ENCODE measurements at places on chromosomes 5 and 9. TPM values are rescaled to one million over a fixed set of nuclear protein-coding genes. Genes with fewer than 3 reads are reported as not detected.

Gene SPATA31E1
- not detected for total RNA-seq

Gene PCDHB7
- not detected for total RNA-seq

Gene AGPAT2
- 22.5 TPM for total RNA-seq

Gene PCSK1
- not detected for total RNA-seq

Gene TEX48
- not detected for total RNA-seq

Gene ATP10B
- total RNA-seq = not detected

DNA sequence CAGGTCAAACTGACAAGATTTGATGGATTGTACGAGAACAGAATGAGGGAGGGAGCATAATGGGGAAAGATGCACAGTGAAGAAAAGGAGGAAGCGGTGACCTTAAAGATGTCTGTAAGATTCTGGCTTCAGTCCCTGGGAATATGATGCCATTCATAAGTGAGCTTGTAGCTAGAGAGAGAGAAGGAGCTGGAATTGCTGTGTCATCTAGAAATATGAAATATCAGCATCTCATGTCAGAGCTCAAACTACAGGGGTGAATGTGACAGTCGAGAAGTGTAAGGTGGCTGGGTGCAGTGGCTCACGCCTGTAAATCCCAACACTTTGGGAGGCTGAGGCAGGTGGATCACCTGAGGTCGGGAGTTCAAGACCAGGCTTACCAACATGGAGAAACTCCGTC lies 24.0 kb upstream of the WHRN start:
- H3K4me3 ChIP-seq = no peak overlapping the region
- H3K27me3 ChIP-seq = no peaks in the 10 kb centered on the region
- no peak for DNase-seq
- no peaks in the 10 kb centered on the region for H3K4me1 ChIP-seq

GRCh38 chr5:57488215-57488955 lies 5.8 kb upstream of the ACTBL2 start:
- no peaks in the 10 kb centered on the region for H3K27me3 ChIP-seq
- no peaks in the 10 kb centered on the region for H3K36me3 ChIP-seq
- no peak overlapping the region for H3K4me3 ChIP-seq

DNA sequence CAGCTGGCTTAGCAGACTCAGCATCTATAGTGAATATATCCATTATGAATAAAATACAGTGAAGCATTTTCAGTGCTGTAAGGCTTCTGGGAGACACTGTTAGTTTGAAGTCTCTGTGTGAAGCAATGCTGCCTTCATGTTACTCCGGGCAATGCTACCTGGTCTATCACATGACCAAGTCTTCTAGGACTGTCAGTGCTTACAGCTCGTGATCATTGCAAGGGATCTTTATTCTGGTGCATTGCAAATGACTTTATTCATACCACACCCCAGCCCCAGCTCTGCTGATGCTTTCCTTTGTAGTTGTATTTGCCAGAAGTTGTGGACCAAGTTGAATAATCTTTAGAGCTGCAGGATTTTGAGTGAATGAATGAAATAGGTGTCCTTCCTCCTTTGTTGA lies 21.9 kb upstream of the NDFIP1 start:
- no peaks in the 10 kb centered on the region for H3K27me3 ChIP-seq
- 0 out of 2 replicates have a peak, but pooled peaks cover 7% of the 10 kb centered on the region for H3K4me1 ChIP-seq
- no peak for DNase-seq
- no peaks in the 10 kb centered on the region for H3K36me3 ChIP-seq
- H3K27ac ChIP-seq = no peak overlapping the region
- H3K4me3 ChIP-seq = no peak overlapping the region

DNA sequence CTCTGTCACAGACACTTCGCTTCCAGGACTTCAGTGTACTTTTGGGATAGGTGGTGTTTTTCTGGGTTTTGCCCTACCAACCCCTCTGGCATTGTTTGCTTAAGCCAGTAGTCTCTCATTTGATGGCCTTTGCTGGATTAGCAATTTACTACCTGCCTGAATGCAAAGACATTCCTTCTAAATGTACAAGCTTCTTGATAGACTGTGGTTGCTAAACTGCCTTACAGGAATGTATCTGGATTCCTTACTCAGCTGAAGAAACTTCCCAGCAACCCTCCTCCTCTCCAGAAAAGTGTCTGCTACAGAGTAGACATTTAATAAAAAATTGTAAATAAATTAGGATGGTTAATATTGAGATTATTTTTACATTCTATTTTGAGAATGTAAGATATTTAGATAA lies 1916.7 kb downstream of the EFNA5 start:
- H3K4me3 ChIP-seq = no peak overlapping the region
- no peaks in the 10 kb centered on the region for H3K4me1 ChIP-seq
- H3K36me3 ChIP-seq = no peaks in the 10 kb centered on the region
- no peaks in the 10 kb centered on the region for H3K27me3 ChIP-seq

GRCh38 chr5:148427370-148428042 lies 43.7 kb downstream of the FBXO38 start:
- no peak overlapping the region for H3K4me3 ChIP-seq
- DNase-seq = no peak
- H3K4me1 ChIP-seq = no peaks in the 10 kb centered on the region
- peaks cover 36% of the 10 kb centered on the region for H3K36me3 ChIP-seq
- no peaks in the 10 kb centered on the region for H3K27me3 ChIP-seq

Data from GM12878 (cell line).